ENCODE measurements at places on chromosomes 16 and 17.

DNA sequence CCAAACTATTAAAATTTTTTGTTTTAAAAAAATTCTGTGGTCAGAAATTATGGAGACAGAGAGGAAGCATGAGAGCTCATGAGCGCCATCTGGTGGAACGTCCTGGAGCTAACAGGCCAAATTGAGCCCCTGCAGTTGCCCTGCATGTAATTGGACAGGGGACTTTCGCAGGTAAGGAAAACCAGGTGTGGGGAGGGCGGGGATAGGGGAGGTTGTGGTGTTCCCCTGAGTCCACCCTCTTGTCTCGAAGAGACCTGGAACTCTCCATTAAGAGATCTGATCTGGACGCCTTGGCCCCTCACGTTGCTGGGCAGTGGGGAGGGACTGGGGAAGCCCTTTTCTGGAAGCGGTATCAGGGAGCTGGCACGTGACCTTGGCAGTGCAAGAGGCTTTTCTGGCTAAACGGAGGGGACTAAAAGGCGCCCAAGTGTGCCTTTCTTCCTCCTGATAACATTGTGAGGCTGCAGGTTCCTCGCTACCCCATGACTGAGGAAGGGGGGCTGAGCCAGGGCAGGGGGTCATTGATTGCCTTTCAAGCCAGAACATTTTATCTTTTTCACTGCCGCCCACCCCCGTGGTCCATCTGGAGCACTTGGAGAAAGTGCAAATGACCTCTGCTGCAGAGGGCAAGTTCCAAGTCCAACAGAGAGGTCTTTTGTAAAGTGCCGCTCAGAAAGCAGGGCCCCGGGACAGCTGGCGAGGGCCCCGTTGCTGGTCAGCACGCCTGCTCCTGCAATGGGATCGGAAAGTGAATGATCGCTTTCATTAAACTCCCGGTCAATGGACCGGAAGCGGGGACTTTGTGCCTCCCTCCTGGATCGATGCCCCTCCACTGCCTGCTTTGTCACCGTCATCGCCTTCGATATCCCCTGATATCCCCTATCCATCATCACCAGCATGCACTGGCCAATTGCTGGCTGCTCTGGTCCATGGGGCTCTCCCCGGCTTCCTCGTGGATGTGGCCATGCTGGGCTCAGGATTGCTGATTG, 18.4 kb downstream of the PDILT start:
- DNase-seq, result peak; percentile 13

- DNase-seq, result no peak
These were observed at the start of the genes GPS1 and RFNG for GRCh38 chr17:82051776-82052637. Gene GPS1 (plus strand): TSS chr17:82051898. CDS start chr17:82051932, 34 bp downstream. Gene RFNG (minus strand): TSS chr17:82051811. CDS start chr17:82051766, 45 bp downstream.

- DNase-seq, result no peak
These were observed 19.0 kb upstream of the ITPRIPL2 start for GRCh38 chr16:19094542-19095365.

- DNase-seq, result no peak
These were observed 319.1 kb downstream of the FOXL1 start for GRCh38 chr16:86897486-86897885.

DNA sequence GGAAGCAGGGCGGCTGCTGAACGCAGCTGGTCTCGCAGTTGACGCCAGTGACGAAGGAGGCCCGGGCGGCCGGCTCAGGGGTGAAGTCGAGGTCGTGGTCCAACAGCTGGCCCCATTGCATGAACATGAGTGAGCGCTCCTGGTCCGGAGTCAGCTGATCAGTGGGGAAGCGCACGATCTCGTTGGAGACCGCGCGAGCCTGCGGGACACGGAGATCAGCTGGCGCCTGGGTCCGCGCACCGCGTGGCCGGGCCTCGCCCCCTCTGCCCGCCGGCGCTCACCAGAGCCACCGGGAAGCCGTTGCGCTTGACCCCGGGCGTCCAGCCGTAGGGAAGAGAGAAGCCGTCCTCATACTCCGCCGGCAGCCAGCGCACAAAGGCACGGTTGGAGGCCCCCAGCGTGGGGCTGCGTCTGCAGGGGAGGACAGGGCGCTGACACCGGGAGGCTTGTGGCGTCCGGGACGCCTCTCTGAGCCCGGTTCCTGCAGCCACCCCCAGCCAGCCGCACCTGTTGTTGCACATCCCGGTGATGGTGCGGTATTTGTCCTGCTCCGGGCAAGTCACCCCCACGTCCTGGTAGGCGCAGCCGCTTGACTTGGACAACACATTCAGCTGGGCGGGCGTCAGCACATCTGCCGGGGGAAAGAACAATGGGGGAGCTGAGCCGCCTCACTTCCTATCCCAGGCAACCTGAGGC, 1.6 kb downstream of the MPO start:
- no peak for DNase-seq

DNA sequence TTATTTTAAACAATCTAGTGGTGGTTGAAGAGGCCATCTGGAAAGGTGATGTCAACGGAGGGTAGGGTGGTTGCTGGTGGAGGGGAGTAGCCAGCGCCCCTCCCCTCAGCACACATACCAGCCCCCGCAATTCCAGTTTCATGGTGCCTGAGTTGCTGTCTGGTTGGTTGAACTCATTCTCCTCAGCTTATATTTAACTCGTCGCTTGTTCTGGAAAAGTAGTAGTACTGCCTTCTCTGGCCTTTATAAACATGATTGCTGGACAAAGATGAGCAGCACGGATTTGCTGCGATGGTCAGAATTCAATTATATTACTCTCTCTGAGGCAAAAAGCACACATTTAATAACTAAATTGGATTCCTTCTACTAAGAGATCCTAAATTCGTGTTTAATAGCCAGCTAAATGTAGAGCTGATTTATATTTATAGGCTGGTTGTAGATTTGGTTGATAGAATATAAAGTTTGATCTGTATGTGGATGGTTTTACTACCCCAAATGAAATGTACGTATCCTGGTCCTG, 238.0 kb upstream of the TBX2 start:
- DNase-seq, result no peak

- DNase-seq, result no peak
These were observed 18.0 kb downstream of the N4BP1 start for GRCh38 chr16:48591976-48592375.

DNA sequence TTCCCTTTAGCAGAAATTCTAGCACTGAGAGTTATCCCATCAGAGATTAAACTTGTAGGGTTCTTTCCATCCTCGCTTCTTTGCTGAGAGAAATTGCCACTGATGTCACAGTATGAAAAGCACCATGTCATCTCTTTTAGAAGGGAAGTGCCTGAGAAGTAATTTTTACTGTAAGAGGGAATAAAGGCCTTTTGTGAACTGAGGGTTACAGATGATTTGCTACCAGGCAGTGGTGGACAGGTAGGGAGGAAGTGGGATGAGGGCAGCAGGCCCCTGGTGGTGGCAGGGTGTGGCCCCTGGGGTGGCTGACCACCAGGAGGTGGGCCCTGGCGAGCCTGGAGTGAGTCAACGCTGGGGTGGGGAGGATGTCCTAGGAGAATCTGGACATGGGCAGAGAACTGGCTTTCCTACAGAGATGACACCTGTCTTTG, 6.4 kb upstream of the MILR1 start:
- DNase-seq, result no peak
